ENCODE measurements at places on chromosomes 4 and X.
A peak's percentile ranks its signal among the peaks of the same experiment; 100 is the strongest.

- no peak for DNase-seq
Observed at GRCh38 chr4:10098780-10099160, 17.8 kb downstream of the WDR1 start.

DNA sequence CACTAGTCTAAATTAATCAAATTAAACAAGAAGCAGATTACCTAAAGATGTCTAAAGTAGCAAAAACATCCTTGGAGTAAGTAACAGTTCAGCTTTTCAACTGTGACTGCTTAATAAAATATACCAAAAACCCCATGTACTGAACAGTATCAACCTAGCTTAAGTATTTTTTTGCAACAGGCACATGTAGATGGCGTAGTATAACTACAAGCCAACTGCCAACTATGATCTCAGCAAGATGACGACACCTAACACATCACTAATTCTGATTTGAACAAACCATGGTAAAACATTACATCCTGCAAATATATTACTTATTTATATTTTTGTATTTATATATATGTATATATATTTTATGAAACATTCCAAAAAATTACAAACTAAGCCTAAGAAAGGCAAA is 24.5 kb downstream of the DHX15 start:
- DNase-seq, result no peak

DNA sequence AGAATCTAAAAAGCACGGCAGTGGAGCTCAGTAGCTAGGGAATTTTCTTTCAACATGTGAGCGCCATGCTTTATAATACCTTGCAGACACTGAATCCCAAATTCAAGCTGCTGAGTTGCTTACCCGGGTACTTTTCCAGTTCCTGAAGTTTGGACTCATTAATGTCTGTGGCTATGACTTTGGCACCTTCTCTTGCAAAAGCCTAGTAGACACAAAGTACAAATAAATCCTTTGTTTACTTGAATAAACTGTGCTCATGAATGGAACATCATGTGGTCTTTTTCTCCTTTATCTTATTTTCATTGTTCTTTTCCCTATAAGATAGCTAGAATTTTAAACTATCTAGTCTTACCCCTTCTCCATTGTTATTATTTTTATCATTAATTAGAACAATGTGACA is 4.6 kb downstream of the BDH2 start:
- no peak for DNase-seq

DNA sequence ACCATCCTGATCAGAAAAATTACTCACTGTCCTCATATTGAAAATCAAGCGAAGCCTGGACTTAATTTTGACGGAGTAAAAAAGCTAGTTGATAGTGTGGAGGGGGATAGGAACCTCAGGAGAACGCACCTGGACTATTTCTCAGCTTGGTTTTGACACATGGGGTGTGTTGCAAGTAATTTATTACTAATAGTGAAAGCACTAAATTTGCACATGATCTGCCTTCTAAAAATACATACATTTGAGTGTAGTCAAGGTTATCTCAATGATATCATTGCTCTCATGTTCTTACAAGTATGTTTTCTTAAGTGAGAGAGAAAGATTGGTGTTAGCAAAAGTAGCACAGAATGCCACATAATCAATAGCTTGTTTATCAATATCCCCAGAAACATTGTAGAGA is 29.5 kb downstream of the LRIT3 start:
- no peak for DNase-seq

GRCh38 chr4:70687392-70687791 is 940 bp upstream of the UTP3 start:
- no peak for DNase-seq

GRCh38 chr4:48109413-48110263 is 24.4 kb downstream of the TXK start:
- peak; percentile 33 for DNase-seq

GRCh38 chr4:4857001-4857808 is 2.3 kb upstream of the MSX1 start:
- DNase-seq, result no peak

DNA sequence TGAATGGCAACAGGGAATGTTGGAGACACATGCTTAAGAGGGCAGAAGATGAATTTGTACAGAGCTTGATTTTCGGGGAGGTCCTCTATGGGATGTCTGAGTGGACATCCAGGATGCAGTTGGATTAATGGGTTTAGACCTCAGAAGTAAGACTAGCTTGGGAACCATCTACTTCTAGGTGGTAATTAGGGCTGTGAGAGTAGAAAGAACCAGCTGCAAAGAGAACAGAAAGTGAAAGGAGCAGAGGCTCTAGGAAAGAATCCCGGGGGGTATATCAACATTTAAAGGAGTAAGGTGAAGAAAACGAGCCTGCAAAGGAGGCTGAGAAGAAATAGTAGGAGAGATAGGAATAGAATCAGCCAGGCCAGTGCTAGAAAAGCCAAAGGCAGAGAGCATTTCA is 29.0 kb upstream of the NKRF start:
- DNase-seq, result no peak

- no peak for DNase-seq
Observed at GRCh38 chr4:129899849-129900248, 803.9 kb downstream of the C4orf33 start.

- no peak for DNase-seq
Observed at GRCh38 chrX:108033890-108034289, 11.0 kb upstream of the VSIG1 start.

GRCh38 chrX:115525486-115525885 is 35.5 kb upstream of the PLS3 start:
- DNase-seq, result no peak

DNA sequence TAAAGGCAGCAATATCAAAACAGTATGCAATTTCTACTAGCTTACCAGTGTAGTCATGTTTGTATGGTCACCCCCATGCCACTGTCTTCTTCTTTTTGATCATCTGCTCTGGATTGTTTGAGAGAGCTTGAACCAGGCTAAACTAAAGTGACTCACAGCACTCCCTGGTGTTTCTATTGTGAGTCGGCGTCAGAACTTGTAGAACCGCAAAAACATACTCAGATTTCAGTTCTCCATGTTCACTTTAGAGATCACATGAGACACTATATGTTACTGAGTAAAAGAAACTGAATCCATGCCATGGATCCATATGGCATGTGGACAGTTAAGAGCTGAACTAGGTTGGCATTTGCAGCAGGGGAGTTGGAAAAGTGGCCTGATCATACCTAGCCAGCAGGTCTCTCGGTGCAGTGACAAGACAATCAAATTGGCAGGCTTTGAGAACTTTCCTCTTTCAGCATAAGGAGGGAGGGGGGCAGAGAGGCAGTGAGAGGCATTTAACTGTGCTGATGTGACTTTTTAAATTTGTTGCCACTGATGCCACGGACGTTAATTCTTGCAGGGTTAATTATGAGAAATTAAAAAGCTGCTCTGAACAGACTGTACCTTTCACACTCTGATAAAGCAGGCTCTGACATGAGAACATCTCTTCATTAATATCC is 88.4 kb downstream of the AFF2 start:
- DNase-seq, result no peak

- DNase-seq, result no peak
Observed at GRCh38 chrX:129748305-129748704, 9.5 kb downstream of the XPNPEP2 start.

DNA sequence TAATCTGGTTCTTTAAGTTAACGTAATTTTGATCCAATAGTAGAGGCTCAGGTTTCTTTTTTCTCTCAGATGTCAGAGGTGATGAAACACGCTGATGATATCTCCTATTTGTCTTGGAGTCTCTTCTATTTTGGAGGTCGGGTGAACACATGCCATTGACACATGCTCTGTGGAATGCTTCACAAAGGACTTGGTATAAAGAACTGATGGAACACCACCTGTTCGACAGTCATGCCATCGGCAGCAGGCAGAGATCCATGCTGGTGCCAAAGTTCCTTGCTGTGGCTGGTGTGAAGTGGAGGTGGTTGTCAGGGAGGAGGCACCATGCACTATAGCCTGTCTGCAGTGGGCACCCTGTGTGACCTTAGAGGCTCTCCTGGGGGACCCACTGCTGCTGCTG is 94.9 kb downstream of the ATP8A1 start:
- no peak for DNase-seq
